ENCODE measurements at places on chromosomes 6 and 20.

GRCh38 chr6:145688493-145688905 is 46.8 kb downstream of the EPM2A start:
- DNase-seq = no peak

GRCh38 chr20:4227085-4227821 is 211.9 kb upstream of the RNF24 start:
- DNase-seq = no peak

GRCh38 chr20:13221673-13222318 is 722 bp downstream of the ISM1 start:
- DNase-seq = peak; percentile 65

- no peak for DNase-seq
These were observed 50.3 kb downstream of the NPEPL1 start for GRCh38 chr20:58742668-58743566.

DNA sequence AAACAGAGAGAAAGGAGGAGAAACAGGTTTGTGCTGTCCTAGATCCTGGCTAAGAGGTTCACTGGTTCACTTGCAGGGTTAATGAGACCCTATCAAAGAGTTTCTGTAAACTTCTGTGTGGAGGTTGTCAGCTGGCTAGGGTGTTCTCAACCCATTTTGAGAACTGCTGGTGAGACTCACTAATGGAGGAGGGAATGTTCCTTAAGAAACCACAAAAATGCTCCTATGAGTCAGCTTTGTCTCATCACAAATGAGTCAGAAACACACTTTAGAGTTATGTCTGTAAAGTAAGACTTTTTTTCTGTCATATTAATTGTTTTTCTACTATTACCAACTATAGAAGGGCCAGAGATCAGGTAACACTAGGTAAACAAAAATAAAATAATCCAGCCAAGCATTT is 884.4 kb downstream of the PHF3 start:
- DNase-seq = no peak

GRCh38 chr6:158506601-158507000 is 53.3 kb upstream of the TMEM181 start:
- DNase-seq = no peak

GRCh38 chr20:7240490-7240889 is 473.0 kb downstream of the BMP2 start:
- no peak for DNase-seq

GRCh38 chr6:129273161-129273560 is 390.2 kb downstream of the LAMA2 start:
- DNase-seq = no peak

DNA sequence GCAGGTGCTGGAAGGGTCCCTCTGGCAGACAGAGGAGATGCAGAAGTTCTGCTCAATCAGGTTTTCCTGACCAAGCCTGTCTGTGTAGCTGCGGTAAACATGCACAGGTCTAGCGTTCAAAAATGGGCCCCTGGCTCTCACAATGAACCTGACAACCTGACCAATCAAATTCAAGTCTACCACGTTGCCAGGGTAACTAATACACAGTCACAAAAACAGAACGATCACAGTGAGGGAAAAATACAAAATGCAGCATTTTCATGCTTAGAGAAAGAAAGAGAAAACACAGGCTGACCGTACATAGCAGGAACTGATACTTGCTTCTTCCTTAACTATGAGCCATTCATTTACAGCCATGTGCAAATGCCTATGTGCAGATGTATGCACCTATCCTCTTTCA is 353.1 kb upstream of the TSHZ2 start:
- no peak for DNase-seq

GRCh38 chr20:59448196-59448595 is 147.8 kb downstream of the EDN3 start:
- DNase-seq = no peak

DNA sequence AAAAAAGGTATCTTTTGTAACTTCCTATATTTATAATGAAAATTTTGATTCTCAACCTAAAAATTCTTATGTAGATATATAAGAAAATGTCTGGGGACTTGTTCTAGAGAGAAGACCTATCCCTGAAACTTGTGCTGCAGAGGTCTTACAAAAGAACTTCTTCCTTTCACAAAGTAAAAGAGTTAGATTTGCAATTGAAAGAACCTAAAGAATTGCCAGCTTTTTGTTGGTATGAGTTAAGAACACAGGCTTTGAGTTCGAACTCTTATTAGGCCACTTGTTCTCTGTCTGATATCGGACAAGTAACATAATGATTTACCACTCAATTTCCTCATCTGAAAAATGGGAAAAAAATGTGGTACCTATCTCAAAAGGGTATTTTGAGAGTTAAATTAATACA is 162.0 kb upstream of the LAMA2 start:
- no peak for DNase-seq

DNA sequence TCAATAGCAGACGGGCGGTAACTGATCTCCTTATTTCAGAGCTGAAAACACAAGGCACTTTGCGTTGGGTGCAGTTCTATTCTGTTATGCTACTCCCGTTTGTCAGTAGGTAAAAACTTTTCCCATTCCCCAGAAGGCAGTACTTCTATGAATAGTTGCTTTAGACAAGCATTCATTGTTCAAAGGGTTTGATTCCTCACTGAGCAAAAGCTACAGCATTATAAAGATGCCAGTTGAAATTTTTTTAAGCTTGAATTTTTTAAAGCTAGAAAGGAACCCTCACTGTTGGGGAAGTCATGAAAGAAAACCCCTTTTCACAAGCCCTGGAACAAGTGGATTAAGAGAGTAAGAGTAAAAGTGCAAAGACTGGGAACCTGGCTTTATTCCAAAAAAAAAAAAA is 42.3 kb downstream of the FUT9 start:
- DNase-seq = no peak

DNA sequence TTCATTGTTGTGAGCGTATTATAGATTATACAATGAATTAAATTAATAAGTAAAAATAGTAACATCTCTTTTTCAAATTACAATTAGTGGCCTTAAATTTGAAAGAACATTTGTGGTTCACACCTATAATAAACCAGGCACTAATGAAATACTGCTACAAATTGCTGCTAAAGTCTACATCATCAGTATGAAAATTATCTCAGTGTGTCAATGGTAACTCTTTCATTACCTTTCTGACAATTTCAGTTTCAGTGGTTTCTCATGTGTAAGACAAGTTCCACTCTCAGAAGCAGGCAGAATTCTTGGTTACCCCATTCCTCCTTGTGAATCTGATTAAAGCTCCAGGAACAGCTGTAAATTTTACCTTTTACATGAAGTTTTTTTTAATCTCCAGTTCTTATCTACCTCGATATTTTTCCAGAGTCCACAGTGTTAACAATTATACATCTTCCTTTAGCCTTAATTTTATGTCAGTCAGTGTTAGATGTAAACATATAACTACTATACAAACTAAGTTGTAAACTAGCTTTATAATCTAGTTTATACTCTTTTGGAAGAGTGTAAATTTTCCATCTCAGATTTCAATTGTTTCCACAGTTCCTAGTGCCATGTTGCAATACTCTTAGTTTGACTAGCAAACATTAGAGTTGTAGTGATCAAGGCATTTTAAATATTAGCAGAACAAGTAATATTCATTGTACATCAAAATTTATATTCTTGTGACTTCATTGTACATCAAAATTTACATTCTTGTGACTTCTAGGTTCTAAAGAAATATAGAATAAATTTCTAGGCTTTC is 1038.4 kb downstream of the EPHA7 start:
- DNase-seq = no peak

GRCh38 chr20:44211177-44212039 is 837 bp upstream of the OSER1 start:
- no peak for DNase-seq

DNA sequence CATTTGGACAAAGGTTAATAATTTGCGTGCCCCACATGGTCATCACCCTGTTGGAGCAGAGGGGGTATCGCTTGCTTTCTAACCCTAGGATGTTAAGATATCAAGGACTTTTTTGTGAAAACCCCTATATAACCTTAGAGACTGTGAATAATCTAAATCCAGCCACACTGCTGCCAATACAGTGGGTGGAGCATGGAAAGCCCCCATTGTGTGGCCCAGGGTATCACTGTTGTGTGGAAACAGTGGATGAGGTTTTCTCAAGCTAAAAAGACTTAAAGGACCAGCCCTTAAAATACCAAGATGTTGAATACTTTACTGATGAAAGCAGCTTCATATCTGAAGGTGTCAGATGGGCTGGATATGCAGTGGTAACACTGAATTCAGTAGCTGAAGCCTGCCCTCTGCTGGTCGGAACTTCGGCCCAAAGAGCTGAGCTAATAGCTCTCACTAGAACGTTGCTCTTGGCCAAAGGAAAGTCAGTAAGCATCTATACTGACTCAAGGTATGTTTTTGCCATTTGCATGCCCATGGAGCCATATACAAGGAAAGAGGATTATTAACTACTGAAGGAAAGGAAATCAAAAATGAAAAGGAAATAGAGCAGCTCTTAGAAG is 695.2 kb downstream of the PHF3 start:
- DNase-seq = no peak

DNA sequence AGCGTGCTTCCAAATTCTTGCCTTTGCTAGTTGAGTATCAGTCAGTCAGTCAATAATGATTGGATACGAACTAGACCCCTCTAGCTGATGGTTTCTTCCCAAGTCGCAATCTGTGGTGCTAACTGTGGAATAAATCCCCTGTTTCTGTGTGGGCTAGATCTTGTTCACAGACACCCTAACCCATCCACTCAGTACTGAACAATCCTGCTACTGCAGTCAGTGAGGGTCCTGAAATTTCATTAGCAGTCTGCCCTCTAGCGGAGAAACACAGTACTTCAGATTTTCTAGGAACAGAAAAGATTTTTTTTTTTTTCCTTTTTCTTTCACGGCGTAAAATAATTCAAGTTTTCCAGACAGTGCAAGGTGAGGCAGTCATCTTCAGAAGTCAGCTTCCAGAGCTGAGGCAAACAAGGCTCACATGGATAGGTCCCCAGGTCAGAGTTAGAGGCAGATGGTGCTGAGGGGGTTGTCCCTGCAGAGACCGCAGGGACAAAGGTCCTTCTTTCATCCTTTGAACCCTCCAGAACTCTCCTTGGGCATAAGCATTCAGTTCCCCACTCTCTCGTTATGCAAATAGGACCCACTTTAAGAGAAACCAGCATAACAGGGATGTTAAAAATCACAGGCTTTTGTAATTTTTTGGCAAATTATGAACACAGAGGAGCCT is 119.6 kb downstream of the SCML4 start:
- no peak for DNase-seq

DNA sequence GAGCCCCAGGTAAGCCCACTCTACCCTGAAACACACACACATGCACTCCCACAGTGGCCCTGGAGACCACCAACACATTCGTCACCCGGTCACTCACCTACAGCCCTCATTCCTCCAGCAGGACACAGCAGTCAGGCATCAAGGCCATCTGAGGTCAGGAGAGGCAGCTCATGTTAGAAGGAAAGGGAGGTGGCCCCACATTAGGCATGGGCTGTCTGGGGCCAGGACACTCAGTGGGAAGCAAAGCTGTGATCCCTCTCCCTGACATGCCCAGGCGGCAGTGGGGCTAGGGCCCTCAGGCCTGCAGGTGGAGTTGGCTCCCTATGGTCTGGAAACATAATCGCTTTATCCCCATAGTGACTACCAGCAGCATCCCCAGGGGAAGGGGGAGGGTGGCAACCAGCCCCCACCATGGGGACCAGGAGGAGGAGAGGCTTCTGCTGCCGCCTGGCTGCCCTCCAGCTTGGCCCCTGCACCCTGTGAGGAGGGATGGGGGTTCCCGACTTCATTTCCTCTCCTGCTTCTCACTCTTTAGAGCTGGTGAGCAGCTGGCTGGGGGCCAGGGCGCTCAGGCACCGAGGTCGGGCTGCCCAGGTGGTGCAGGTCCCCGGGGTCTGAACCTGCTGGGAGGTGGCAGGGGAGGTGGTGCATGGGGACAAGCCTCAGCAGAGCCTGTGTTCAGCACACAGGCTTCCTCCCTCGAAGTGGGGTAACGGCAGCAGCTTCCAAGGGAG is 76.6 kb upstream of the CST7 start:
- DNase-seq = no peak

GRCh38 chr20:32580970-32581838 is 3.9 kb downstream of the NOL4L start:
- DNase-seq = peak; percentile 42

DNA sequence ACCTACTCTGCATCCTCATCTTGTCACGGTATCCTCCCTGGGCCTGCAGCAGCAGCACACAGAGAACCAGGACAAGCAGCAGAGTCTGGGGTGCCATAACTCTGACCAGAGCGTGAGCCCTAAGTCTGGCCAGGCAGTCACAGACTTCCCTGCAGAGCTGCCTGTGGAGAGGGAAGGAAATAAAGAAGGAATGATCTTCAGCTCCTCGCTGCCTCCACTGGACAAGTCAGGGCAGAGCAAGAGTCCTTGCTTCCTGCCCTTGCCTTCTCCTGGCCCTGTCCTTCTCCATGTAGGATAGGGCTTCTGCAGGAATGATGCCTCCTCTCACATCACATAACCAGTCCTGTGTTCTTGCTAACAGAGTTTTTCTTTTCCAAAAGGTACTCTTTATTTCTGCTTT is 15.9 kb upstream of the WFDC11 start:
- DNase-seq = no peak

DNA sequence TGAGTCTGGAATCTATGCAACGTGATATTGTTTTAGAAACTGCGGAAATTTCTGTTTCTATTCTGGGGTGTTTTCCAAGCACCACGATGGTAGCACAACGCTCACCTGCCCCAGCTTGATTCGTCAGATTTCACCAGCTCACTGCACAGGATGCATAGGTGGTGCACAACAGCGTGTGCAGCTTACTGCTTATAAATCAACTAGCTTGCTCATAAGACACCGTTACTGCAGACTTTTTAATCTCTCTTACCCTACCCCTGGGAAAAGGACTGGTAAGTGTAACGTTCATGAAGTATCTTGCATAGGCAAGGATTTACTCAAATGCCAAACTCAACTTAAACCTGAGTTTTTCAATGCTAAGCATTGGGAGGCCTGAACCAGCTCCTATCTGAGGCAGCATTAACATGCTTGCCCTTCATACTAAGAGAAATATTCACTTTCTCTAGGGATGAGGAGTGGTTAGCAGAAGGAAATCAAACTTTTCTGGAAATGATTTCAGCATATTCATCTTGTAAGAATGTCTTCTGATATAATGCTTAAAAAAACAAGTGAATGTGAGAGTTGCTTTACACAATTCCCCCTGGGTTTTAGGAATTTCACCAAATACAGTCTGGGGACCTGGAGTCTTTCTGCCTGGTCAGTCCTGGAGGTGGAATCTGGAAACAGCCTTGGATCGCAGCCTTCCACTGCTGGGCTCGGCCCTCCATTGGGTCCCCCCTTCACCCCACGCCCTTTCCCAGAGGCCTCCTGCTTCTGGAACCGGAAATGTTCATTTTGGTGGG is 100.6 kb downstream of the DACT2 start:
- DNase-seq = no peak

DNA sequence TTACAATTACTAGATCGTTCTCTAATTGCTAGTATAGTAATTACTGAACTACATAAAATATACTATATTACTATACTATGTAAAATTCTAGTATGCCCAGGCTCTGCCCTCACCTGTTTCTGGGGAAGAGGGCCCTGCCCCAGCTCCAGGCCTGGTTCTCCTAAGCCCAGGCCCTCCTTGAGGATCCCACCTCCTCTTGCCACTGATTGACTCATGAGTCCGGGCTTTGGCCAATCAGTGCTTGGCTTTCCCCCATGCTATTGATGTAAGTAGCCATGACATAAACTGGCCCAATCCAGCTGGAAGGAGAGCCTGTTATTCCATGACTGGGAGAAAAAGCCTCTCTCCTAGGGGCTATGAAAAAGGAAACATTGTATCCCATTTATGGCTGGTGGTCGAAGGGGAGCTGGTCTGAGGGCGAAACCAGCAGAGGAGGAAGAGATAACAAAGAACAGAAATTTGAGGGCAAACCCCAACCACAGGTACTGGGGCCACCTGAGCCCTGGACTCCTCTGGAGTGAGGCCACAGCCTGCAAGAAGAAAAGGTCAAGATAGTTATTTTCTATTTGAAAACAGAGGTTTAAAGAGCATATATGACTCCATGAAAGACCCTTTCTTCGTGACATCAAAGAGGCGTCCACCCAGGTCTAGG is 129.3 kb upstream of the CD93 start:
- DNase-seq = no peak
